GM13977 (cell line): ENCODE measurements at places on chromosomes 2 and 18.
A peak's percentile ranks its signal among the peaks of the same experiment; 100 is the strongest.

- DNase-seq, result no peak
Measured at GRCh38 chr2:197972061-197972460, 167.7 kb downstream of the PLCL1 start.

DNA sequence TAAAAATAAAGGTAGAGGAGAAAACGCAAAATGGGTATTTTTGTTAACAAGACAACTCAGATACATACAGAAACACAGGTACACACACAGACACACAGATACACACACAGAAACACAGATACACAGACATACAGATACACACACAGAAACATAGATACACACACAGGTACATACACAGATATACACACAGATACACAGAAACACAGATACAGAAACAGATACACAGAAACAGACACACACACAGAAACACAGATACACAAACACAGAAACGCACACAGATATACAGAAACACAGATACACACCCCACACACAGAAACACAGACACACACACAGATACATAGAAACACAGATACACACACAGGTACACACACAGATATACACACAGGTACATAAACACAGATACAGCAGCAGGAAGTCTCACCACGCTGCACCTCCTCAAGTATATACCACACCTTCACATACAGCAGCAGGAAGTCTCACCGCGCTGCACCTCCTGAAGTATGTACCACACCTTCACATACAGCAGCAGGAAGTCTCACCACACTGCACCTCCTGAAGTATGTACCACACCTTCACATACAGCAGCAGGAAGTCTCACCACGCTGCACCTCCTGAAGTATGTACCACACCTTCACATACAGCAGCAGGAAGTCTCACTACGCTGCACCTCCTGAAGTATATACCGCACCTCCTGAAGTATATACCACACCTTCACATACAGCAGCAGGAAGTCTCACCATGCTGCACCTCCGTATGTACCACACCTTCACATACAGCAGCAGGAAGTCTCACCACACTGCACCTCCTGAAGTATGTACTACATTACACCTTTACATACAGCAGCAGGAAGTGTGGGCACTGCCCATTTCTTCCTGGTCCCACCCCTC lies 250.5 kb downstream of the HDAC4 start:
- no peak for DNase-seq

GRCh38 chr2:24274809-24275208 lies 85.5 kb downstream of the ITSN2 start:
- no peak for DNase-seq

- no peak for DNase-seq
Measured at GRCh38 chr2:43026426-43027096, 199.8 kb downstream of the ZFP36L2 start.

DNA sequence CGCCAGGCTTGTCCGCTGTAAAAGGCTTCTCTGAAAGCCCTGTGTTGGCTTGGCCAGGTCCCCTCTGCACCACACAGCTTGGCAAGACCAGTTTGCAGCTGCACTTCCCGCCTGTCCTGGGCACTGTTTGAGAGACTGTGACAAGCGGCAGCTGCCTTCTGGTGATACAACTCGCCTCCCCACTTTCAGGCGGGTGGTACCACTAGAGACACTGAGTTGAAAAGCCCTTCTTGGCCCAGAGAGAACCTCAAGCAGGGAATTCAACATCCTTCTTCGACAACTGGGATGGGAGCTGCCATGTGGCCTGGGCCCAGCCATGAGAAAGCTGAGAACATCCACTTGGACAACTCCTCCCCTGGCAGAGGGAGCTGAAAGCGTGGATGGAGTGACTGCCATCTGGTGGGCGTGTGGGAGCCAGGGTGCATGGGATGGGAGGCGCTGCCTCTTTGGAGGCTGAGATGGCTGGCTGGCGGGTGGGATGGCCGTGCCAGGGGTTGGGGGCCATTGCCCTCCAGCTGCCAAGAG lies 125.5 kb upstream of the REV1 start:
- no peak for DNase-seq

DNA sequence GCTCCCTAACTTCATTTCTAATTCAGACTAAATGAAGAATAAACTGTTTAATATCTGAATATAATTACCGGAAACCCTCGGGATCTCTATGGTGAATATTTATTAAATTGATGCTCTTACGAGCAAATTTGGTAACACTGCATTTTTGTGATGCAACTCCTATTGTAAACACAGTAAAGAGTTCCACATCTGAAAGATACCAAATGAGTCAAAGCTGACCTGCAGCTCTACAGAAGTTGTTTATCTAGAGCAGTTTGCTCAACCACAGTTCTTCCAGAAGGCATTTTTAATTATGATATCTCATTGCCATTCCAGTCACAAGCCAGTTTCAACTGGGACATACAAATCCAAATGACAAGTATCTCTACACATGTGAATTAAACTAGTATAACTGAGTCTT lies 129.7 kb downstream of the PKP4 start:
- DNase-seq, result no peak

DNA sequence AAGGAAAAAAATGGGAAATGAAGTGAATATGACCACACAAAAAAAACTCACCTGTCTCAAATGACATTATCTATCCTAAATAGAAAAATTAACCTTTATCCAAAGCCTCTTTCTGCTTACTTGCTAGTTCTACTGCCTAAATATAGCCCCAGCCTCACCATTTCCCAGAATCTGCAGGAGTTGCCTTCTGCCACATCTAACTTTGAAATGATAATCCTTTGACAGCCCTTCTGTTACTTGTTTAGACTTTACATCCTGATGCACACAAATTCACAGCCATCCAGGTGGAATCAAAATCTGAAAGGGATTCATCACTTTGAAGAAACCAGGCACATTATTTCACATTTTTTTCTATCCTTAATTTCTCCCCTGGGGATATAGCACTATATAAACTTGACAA lies 1356.2 kb upstream of the NXPH2 start:
- no peak for DNase-seq

GRCh38 chr18:72107647-72108383 lies 436.3 kb downstream of the CBLN2 start:
- DNase-seq, result no peak

DNA sequence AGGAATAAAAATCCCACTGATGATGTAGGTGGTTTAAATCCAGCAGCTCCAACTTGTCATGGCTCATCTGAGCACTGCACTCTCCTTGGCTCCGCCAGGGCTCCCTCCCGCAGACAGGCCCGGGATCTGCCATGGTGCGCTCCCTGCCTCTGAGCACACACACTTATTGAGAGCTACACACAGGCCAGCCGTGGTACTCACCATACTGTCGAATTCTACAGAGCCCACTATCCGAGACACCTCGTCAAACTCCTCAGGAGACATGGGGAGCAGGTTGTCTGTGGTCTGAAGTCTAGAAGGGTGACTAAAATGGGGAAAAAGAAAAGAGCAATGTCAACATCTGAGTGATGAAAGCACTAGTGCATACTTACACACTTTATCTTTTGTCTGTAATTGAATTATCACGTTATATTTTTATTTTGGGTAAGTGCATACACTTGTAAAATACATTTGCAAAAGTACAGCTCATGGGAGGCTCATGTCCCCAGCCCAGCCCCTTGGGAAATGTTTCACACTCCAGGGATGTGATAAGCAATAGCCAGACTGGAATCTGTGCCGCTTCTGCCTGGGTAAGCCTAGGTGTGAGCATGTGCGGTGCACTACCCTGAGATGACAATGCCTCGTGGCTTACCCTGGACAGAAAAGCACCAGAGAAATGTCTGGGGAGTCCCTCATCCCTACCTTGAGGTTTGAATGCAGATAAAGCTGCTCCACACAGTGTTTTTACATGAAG lies 39.2 kb downstream of the STAT1 start:
- no peak for DNase-seq

- peak; percentile 4 for DNase-seq
Measured at GRCh38 chr2:182973441-182974352, 64.6 kb downstream of the NCKAP1 start.
